ENCODE measurements at places on chromosomes 3 and 15.

DNA sequence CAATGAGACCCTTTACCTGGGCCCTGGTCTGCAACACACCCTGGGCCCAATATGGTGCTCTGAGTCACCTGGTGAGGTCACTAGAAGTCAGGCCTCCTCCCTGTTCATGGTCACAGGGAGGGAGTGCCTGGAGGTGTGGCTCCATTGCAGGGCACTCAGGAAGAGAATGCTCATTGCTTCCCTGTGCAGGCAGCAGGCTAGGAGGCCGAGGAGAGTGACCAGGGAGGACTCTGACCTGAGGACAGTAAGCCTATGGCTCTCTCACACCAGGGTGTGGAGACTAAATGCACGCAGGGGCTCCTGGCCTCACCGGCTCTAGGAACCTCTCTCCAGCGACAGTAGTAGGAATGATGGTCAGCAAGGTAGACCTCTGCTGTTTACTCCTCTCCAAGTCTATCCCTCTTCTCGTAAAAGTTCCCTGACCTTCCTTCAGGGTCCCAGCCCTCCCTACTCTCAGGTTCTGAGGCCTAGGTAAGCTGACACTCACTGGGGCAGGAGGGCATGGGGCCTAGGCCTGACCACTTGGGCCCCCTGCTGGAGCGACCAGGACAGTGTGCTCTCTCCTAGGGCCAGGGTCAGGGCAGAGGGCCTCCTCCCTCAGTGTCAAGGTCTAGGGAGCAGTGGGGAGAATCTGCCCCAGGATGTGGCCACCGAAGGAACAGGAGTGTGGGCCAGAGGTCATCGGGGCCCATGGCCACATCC lies 9.6 kb upstream of the SLCO2A1 start:
- DNase-seq, result no peak

DNA sequence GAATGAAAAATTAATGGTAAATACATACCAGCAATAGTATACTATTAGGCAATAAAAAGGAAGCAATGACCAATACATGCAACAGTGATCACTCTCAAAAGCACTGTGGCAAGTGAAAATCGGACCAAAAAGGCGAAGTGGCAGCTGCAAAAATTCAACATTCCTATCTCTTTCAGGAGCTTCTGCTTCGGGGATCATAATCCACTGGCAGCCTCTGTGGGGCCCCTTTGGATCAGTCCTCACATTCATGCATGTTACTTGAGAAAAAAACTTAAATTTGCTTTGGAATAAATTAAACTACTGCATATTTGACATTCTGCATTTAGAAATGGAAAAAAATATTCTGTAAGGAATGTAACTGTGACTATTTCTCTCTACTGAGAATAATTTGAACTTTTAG lies 425.6 kb downstream of the NR2F2 start:
- no peak for DNase-seq

GRCh38 chr15:71180986-71181853 lies 65.9 kb downstream of the THSD4 start:
- no peak for DNase-seq

- no peak for DNase-seq
These were observed 36.5 kb upstream of the CBLB start for GRCh38 chr3:105905328-105905727.

GRCh38 chr3:194269610-194270145 lies 81.5 kb downstream of the CPN2 start:
- no peak for DNase-seq

DNA sequence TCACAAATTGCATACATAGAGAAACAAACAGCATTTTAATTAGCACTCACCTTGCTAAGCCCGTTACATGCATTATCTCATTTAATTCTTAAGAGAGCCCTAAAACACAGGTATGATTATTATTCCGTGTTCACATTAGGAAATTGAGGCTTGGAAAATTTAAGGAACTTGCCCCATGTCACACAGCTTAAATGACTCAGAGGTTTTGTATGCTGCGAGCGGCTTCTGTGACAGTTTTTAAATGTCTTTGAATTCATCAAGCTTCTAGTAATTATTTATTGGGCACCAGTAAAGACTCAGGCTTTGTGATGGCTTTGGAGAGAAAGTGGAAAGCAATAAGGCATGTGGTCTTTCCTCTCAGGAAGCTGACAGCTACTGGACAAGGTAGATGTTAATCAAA lies 166.7 kb upstream of the THBS1 start:
- DNase-seq, result no peak

DNA sequence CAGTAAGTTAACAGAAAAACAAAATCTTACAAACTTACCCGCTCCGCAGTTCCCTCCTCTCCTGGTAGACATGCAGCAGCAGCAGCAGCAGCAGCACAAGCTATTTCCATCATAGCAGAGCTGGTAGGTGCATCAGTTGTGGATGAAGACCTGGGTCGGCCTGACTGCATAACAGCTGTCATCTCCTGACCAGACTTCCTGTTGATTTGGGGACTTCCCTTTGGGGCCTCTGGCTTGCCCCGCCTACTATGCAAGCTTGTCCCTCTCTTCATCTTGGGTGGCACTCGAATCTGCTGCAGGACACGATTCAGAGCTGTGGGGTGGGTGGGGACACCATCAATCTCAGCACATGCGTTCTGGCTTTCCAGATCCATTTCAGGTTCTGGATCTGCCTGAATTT lies 65.7 kb downstream of the TMCC1 start:
- DNase-seq, result no peak

DNA sequence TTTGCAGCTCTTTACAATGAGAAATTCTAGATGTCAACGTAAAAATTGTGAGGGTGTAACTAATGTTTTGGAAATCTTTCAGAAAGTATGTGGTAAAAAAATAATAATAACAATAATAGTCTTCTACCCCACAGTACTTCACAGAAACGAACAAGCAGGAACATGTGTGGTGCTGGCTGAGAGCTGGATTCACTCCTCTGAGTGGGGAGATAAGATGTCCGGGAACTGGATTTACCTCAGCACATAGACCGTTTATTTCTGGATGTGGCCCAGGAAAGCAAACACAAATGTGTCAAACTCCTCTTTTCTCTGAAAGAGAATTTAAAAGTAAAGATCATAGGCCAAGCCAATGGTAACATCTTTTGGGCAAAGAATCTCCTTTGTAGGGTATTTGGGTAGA lies 103.4 kb downstream of the SLC49A4 start:
- DNase-seq, result no peak

GRCh38 chr15:66120422-66120821 lies 133.1 kb downstream of the MEGF11 start:
- DNase-seq, result no peak

DNA sequence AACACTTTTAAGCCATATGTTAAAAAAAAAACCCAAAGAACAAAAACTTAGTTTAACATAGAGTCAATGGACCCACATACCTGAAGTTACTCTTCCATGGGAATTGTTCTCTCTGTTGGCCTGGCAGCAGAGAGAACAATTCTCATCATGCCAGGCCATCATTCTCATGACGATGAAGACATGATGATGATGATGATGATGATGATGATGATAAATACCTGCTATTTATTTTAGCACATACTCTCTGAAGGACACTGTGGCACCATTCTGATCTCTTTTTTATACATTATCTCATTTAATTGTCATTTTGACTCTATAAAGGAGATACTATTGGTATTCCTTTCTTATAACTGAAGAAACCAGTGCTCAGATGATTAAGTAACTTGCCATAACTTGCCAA lies 366.9 kb downstream of the MFSD1 start:
- DNase-seq, result no peak

DNA sequence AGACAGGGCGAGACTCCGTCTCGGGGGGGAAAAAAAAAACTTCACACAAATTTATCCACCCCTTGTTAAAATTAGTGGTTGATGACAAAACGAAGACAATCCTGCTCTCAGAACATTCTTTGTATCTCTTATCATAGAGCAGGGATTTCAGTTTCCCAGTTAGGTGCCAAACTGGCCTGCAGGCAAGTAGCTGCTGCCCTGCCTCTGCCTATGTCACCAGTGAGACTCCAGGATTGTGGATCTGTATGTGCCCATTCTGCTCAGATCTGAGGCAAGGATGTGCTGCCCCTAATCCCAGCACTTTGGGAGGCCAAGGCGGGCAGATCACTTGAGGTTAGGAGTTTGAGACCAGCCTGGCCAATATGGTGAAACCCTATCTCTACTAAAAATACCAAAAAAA lies 54.4 kb downstream of the IQGAP1 start:
- no peak for DNase-seq

GRCh38 chr3:149145356-149145755 lies 15.9 kb downstream of the HPS3 start:
- no peak for DNase-seq

DNA sequence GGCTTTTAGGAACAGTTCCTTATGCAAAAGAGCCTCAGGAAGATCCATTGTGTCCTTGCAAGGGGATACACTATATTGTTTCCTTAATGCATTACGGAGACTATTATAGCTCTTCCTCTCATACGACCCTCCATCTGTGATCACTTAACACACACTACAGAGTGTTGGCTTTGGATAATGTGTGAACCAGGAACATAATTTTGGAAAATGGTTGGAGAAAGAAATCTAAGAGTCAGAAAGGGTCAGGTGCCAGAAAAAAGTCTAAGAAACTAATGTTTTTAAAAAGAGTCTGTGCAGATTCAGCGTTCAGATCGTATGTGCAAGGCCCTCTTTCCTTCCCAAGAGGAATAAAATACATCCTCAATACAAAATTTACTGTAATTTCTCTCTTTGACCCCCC lies 27.3 kb downstream of the LRRN1 start:
- DNase-seq, result no peak

DNA sequence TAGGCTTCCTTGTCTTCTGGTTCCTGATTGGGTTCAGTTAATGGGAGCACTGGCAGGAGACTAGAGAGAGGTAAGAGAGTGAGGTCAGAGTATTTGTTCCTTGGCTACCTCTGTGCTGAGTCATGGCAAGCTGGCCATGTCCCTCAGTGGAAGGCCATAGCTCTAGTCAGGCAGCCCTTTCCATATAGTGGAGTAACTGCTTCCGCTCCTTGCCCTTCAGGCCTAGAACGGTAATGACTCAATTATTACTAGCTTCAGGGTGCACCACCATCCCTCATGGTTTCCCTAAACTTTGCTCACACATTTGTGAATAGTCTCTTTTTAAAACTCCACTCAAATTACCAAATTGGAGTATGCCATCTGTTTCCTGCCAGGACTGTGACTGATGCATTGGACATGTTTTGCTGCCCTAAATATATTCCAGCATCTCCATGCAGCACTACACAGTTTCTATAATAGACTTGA lies 10.5 kb upstream of the ANO10 start:
- peak; percentile 56 for DNase-seq

DNA sequence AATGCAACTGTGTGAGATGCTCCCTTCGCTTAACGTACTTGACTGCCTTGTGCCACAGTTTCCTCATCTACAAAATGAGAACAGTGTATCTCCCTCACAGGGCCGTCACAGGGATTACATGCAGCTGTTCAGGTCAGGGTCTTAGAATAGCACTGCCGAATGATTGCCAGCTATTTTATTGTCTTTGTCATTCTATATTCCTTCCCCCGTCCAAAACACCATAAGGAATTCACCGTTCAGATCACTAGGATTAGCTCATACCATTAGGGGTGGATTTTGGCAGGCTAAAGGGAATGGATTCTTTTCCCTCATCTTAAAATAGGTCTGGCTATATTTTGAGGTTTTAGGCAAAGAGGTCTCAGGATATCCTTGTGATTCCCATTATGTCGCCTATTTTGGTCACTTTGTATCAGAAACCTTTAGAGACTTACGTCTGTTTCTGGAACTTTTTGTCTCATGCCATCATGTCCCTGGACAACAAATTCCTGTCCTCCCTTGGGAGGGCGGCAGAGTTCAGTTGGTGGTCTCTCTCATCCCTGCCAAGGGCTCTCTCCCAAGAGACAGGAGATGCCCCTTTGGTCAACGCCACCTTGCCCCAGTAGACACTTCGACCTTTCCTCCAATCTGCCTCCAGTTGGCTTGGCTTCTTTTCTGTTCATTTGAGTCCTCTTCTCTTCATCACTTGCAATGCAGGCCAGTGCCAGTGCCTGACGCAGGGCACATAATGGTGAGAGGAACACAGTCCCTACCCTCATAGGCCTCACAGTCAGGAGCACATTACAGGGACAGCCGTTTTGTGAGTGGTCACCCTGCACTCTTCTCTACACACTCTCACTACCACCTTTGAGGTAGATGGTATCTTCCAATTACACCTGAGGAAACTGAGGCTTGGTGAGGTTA lies 171.6 kb upstream of the BHLHE40 start:
- no peak for DNase-seq

- DNase-seq, result no peak
These were observed 775.9 kb downstream of the SQOR start for GRCh38 chr15:46410705-46411104.

GRCh38 chr3:170809007-170809974 lies 60.7 kb downstream of the RPL22L1 start:
- peak; percentile 87 for DNase-seq

GRCh38 chr3:27963519-27963918 lies 241.4 kb upstream of the EOMES start:
- DNase-seq, result no peak

DNA sequence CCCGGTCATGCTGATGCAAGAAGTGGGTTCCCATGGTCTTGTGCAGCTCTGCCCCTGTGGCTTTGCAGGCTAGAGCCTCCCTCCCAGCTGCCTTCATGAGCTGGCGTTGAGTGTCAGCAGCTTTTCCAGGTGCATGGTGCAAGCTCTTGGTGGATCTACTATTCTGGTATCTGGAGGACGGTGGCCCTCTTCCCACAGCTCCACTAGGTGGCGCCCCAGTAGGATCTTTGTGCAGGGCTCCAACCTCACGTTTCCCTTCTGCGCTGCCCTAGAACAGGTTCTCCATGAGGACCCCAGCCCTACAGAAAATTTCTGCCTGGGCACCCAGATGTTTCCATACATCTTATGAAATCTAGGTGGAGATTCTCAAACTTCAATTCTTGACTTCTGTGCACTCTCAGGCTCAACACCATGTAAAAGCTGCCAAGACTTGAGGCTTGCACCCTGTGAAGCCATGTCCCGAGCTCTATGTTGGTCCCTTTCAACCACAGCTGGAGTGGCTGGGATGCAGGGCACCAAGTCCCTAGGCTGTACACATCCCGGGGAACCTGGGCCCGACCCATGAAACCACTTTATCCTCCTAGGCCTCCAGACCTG lies 238.4 kb upstream of the MDFIC2 start:
- peak; percentile 77 for DNase-seq

DNA sequence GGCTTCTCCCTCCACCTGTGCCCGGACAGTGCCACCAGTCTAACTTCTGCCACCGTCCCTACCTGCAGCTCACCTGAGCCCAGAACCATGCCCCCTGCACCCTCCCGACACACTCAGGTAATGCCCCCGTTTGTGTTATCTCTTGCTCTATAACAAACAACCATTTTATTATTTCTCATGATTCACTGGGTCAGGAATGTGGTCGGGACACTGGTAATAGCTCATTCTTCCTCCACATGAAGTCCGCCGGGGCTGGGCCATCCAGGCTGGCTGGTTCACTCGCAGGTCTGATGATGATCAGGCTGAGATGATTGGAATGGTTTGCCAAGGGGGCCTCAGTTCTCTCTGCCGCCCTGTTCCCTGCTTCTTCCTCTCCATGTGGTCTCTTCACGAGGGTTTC lies 20.3 kb upstream of the NR2E3 start:
- DNase-seq, result no peak

- no peak for DNase-seq
These were observed 86.6 kb downstream of the MSL2 start for GRCh38 chr3:136109499-136109898.
